ENCODE measurements at places on chromosomes 7 and 10.

DNA sequence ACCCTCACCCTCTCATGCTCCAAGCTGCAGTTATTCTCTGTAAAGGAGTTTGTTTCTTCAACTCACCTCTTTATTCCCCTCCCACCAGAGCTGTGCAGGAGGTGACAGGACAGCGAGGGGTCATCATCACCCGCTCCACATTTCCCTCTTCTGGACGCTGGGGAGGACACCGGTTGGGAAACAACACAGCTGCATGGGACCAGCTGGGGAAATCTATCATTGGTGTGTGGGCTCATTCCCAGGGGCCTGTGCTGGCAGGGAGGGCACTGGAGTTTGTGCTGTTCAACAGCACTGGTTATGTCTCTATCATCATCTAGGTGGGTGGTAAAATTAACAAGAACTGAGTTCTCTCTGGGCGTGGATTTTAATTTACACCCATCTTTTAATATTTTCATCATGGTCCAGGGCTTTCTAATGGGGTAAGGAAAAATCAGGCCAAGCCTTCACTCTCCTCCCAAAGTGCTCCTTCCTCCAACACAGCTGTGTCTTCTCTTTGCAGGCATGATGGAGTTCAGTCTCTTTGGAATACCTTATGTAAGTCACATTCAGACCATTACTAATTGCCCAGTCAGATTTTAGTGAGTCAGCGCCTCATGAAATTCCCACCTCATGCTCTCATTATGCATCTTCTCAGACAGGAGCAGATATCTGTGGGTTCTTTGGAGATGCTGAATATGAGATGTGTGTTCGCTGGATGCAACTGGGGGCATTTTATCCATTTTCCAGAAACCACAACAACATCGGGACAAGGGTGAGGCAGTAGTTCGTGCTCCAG, 61.6 kb downstream of the PRSS58 start:
- DNase-seq, result no peak

GRCh38 chr10:73732426-73732825, 11.7 kb upstream of the SEC24C start:
- DNase-seq, result no peak

DNA sequence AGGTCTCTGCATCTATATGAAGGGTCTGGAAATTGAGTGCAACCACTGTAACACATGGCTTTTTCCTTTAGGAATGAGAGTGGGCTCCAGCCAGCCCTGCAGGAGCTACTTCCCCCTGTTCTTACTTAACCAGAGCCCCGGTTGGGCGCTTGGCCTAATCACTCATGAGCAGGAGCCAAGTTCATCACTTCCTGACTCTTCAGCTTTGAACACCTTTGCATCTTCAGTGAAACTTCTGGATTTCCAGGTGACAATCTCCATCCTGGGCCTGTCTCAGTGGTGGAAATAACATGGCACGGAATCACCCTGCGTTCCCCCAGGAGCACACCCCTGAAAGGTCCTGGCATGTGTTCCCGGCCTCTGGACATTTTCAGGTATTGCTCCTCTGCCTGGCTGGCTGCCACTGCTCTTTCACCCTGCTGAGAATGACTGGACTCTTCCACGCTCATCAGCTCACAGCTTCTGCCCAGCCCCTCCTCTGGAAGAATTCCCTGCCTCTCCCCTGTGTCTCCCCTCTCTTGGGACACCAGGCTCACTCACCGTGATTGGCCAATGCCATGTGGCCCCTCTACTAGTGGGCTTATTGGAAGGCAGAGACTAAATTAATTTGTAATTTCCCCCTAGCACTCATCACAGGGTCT, 229.1 kb upstream of the GRB10 start:
- no peak for DNase-seq

- no peak for DNase-seq
These were observed 30.8 kb upstream of the CARD11 start for GRCh38 chr7:3074459-3074821.

Measured in anterior cingulate cortex (tissue), 58 donors.